ENCODE measurements at places on chromosomes 13 and 19.

DNA sequence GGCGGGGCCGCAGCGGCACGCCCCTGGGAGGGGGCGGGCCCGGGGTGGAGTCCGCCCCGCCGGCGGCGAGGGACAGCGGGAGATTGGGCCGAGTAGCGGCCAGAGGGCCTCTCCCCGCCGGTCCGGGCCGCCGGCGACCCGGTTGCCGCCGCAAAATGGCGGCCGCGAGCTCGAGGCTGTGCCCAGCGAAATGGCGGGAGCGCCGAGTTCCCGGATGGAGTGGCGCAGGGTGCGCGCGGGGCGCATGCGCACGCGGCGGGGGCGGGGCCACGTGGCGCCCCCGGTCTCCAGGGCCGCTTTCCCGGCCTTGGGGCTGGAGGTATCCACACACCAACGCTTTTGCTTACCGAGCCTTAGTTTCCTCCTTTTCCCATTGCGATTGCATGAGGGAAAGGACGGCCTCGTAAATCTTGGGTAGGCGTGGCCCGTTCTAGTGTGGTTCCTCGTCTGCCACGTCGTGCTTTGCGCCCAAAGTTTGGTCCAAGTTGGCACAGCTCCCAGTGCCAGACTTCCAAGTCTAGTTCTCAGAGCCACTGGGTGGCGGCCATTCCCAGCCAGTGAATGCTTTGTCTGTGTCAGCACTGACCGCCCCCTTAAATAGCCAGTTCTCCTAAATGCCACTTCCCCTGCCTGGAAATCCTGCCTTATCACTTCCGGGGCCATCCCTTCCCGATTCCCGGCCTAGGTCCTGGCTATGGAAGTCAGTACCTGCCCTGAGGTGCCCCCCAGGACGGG lies 513 bp downstream of the CIRBP start:
- no peak for DNase-seq

DNA sequence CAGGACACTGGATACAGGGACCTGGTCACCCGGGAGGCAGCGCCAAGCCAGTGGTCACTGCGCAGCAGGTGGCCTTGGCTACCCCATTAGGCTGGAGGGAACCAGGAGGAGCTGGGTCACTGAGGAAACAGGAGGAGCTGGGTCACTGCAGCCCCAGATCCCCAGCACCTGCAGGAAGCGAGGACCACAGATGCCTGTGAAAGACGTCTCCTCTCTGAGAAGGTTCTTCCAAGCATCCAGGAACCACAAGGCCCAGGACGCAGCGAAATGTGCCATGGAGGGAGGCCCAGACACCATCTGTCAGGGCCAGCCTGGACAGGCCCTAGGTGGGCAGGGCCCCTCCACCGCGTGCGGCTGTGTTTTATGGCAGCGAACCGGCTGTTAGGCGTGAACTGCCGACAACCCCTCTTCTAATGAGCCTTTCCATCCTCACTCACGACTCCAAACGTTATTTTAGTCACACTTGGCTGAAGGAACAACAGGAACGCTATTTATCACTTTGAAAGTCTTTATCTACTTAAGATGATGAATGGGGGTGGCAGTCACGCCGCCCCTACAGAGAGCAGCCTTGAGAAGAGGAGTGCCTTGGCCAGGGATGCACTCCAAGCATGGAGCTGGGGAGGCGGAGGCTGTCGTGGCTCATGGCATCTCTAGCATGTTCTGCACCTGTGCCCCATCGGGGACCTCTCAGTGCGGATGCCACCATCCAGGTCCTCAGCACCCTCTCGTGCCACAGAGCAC lies 53.3 kb downstream of the CEBPG start:
- no peak for DNase-seq

GRCh38 chr13:110131424-110131823 lies 175.5 kb downstream of the COL4A1 start:
- no peak for DNase-seq

- peak; percentile 30 for DNase-seq
These were observed 19.7 kb upstream of the EDDM13 start for GRCh38 chr19:56252699-56253422.

GRCh38 chr13:94708031-94708859 lies 4.1 kb downstream of the SOX21 start:
- DNase-seq = no peak

DNA sequence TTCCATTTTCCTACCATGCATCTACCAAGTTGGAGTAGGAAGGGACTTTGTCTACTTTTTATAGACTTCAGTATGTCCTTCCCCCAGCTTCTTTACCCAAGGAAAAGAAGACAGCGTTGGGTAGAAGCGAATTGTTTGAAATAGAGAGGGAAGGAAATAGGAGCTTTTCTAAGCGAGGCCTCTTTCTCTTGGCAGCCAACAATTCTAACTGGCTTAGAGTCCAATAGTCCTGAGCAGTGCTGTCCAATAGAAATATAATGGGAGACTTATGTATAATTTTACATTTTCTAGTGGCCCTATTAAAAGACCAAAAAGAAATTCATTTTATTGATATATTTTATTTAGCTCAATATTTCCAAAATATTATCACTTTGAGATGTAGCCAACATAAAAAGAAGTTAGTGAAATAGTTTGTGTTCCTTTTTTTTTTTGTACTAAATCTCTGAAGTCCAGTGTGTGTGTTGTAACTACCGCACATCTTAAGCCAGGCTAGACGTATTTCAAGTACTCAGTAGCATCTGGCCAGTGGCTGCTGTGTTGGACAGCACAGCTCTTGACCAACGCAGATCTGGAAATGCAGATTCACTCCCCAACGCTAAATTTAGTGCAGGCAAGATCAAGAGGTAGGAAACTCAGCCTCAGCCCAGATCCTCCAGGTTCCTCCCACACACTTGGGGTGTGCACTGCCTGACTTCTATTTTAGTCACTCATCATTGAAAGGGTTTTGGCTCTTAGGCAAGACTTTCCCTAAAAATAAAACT lies 179.2 kb downstream of the SHISA2 start:
- no peak for DNase-seq

DNA sequence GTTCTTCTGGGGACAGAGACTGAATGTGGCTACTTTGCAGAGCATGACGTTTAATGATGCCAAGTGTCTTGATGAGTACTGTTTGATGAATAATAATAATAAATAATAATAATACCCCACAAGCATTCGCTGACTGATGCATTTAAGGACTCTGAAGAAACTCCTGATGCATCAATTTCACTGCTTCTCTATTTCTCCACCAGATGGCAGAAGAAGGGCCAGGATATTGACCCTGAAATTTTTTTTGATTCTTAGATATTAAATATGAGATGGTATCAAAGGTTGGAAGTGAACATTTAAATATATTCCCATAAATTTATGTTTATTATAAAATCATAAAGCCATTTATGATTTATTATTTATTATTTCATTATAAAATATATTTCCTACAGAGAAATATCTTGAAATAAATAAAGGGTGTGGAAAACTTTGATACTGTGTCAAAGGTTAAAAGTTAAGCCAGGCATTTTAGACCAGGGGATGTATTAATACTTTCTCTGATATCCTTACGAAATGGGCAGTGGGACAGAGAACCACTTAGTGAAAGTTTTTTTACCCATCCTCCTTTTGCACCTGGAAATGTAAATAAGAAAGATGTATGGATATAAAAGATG lies 170.9 kb downstream of the LACC1 start:
- DNase-seq = no peak

DNA sequence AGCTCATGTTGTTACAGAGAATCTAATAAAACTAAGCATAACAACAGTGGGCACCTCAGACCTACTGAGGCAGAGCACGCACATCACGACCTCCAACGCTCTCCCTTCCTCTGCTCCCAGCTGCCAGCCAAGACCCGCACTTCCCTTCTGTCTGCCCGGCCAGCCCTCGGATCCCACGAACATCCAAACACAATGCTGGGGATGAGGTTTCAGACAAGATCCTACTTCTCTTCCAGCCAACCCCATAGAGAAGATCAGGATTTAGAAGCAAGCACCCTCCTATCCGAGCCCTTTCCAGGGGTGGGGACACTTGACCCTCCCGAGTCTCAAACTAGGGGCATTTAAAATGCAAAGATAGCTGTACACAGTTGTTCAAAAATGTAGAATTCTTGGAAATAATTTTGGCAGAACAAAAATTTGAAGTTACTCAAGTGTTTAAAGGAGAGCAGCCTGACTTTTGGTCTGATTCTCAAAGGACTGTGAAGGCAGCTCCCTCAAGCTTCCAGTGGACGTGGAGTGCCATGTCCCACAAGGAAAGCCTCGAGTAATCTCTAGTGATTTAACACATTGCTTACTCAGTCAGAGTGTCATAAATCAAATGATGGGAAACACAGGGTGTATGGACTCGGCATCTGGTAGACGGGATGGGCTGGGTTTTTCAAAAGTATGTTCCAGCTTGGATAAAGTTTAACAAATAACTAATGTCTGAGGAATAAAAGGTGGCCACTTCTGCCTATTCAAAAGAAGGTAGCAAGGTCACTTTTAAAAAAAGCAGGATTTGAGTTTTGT lies 32.8 kb downstream of the ANKRD10 start:
- DNase-seq = no peak

GRCh38 chr19:54674021-54674617 lies 11.3 kb downstream of the LILRB4 start:
- DNase-seq = no peak

DNA sequence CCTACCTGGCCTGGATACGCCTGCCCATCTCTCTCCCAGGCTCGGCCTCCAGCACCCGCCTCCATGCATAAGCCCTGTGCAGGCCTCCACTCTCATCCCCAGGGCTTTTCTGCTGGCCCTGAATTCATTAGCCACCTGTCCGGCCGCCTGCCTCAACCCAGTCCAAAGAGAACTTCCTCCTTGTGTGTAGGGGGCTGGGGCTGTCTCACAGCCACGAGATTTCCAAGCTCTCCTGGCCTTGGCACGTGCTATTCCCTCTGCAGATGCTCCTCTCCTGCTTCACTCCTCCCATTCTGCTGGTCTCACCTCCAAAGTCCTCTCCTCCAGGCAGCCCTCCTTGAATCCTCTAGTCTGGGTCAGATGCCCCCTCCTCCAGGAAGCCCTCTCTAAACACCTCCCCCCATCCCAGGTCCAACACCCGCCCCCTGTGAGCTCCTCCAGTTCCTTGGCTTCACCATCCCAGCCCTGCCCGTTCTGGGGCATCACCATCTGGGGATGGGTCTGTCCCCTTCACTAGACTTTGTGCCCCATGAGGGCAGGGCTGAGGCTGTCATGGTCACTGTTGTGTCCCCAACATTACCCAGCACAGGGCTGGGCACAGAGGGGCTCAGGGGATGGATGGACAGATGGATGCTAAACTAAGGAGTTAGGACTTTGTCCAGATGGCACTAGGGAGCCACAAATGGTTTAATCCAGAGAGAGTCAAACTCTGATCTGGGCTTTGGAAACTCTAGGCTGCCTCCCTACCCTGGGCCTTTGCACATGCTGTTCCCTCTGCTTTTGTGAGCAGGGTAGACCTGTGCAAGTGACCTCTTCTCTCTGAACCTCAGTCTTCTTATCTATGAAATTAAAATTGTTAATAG lies 14.8 kb downstream of the MEIS3 start:
- DNase-seq = no peak

DNA sequence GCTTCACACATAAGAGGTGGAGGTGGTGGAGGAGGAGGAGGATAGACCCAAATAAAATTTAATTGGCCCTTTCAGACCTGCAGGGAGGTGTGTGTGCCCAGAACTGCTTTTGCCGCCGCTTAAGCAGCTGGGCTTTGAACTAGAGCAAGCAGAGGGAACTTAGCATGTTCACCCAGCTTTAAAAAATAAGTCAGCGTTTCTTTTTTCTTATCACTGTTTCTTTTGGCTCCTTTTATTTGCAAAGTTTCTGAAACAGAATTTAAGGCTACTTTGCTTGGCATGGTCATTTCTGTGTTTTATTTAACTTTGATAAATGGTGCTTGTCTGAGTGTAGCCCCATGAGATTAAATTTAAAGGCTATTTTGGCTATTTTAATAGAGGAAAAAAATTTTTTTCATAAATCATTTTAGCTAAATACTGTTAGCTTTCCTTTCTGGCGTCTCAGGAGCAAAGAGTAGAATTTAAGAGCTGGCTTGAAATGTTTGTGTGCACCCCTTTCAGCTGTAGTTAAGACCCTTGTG lies 43.3 kb upstream of the RNF113B start:
- DNase-seq = no peak

DNA sequence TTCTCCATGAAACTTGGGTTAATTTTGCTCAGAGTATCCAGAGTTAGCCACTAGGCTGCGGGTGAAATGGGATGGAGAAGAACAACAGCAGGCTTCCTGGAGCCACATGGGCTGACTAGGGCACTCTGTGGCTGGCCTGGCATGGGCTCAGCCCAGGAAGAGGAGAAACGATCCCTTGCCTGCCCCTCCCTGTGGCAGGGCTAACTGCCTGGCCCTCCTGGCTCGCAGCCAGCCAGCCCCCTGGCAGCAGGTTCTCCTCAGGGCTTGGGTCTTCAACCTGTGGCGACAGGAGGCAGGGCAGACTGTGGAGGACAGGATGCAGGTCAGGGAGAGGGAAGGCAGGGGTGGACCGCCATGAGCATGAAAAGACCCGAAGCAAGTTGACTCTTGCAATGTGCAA lies 78.7 kb upstream of the GPR183 start:
- no peak for DNase-seq

- DNase-seq = no peak
These were observed 235.9 kb downstream of the TSHZ3 start for GRCh38 chr19:31113293-31113692.

GRCh38 chr13:36959456-36960116 lies 39.5 kb upstream of the SMAD9 start:
- DNase-seq = no peak

GRCh38 chr19:46661735-46662592 lies 982 bp upstream of the DACT3 start:
- peak; percentile 55 for DNase-seq

GRCh38 chr13:43787518-43787891 lies 733 bp upstream of the ENOX1 start:
- no peak for DNase-seq

DNA sequence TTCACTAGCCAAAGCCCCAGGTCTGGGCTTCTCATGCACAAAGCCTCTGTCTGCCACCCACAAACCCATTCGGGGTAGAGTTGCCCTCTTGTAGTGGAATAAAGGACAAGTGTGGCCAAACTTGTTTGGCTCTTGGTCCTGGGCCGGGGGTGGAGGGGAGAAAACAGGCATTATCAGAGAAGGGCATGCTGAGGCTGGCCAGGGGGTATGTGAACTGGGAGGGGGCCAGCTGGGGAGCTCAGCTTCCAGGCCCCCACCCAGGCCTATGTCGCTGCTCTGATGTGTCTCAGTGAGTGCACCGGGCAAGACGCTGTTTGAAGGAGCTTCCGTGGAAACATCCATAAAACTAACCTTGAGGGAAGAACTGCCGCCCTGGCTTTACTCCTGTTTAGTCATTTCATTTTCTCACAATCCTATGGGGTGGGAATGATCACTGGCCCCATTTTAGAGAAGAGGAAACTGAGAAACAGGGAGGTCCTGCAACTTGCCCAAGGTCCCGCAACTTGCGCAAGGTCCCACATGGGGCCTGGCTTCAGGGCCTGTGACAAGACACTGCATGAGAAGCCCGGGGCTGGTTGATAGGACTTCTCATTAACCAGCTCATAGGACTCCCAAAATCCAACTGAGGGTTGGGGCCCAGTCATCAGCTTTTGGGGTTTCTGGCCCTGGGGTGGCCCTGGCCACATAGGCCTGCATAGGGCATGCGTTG lies 30.8 kb downstream of the CCNE1 start:
- DNase-seq = no peak

DNA sequence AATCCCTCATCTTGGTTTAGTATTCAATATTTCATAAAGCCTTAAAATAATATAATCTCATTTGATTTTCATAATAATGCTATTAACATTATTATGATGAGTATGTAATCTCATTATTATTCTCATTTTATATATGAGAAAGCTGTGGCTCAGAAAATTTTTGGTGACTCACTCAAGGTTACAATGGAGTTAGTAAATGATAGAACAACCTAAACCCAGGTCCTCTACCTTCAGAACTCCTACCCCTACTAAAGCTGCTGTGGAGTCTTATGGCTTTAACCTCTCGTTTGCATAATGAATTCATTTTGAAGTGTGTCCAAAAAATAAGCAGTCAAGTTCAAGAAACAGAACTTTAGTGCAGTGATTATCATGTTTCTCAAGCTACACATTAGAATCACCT lies 226.3 kb downstream of the TBC1D4 start:
- no peak for DNase-seq

Data from activated CD8-positive, alpha-beta memory T cell treated with anti-CD3 and anti-CD28 coated beads for 1 hour (primary cell).